Activated T-cell treated with anti-CD3 and anti-CD28 coated beads for 24 hours (primary cell): ENCODE measurements at places on chromosomes 7 and 10.

- no peak for DNase-seq
Observed at GRCh38 chr10:98264378-98265065, 3.5 kb downstream of the LOXL4 start.

GRCh38 chr7:151696721-151697514 lies 177.2 kb upstream of the RHEB start:
- DNase-seq: no peak

DNA sequence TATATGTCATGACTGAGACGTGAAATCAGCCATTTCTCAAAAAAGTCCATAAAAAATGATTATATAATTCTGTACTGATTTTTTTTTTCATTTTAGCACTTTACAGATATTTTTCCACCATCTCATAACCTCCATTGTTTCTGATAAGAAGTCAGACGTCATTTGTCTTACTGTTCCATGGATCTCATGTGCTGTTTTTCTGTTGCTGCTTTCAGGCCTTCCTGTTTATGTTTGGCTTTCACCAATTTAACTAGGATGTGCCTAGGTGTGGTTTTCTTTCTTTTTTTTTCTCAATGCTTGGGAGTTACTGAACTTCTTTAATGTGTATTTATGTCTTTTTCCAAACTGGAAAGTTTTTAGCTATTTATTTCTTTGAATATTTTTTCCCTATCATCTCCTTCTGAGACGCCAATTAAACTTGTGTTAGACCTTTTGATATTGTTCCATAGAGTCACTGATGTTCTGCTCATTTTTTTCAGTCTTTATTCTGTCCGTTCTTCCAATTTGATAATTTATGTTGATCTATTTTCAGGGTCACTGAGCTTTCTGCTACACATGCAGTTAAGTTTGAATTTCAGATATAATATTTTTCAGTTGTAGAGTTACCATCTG lies 43.3 kb downstream of the TAF3 start:
- DNase-seq: no peak

- DNase-seq: no peak
Observed at GRCh38 chr10:102230264-102230860, 4.3 kb downstream of the ELOVL3 start.
